Activated T-cell treated with anti-CD3 and anti-CD28 coated beads, Interleukin-2, amount 50 U/mL, for 4 hours (primary cell): ENCODE measurements at places on chromosomes 11 and 22. TPM values are rescaled to one million over a fixed set of nuclear protein-coding genes. Genes with fewer than 3 reads are reported as not detected.

GRCh38 chr11:13672576-13673210 is 4.2 kb downstream of the FAR1 start:
- DNase-seq, result no peak

- no peak for DNase-seq
Measured at GRCh38 chr22:49826603-49827270, 936 bp downstream of the BRD1 start.

DNA sequence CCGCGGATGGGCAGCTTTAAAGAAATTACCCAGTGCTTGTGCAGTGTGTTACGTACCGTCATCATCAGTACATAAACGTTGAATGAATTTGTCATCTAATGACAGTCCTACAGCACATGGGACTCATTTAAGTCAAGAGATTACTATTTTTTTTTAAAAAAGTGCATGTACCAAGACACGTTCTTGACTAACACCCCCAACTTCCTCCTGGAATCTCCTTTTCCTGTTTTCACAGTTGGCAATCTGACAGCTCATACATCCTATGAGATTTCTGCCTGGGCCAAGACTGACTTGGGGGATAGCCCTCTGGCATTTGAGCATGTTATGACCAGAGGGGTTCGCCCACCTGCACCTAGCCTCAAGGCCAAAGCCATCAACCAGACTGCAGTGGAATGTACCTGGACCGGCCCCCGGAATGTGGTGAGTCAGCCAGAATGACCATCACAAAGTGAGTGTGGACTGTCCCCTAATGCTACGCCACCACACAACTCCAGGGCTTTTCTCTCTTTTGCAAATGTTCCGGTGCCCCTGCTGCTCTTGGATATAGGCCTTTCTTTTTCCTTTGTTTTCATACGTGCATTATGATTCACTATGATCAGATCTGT is 162.0 kb upstream of the SORL1-AS1 start:
- no peak for DNase-seq

The TMEM191C gene
- 0.87 TPM for total RNA-seq

GRCh38 chr11:125175896-125176575 is 11.5 kb downstream of the PKNOX2 start:
- DNase-seq, result no peak
